ENCODE measurements at places on chromosomes 6 and 20.

DNA sequence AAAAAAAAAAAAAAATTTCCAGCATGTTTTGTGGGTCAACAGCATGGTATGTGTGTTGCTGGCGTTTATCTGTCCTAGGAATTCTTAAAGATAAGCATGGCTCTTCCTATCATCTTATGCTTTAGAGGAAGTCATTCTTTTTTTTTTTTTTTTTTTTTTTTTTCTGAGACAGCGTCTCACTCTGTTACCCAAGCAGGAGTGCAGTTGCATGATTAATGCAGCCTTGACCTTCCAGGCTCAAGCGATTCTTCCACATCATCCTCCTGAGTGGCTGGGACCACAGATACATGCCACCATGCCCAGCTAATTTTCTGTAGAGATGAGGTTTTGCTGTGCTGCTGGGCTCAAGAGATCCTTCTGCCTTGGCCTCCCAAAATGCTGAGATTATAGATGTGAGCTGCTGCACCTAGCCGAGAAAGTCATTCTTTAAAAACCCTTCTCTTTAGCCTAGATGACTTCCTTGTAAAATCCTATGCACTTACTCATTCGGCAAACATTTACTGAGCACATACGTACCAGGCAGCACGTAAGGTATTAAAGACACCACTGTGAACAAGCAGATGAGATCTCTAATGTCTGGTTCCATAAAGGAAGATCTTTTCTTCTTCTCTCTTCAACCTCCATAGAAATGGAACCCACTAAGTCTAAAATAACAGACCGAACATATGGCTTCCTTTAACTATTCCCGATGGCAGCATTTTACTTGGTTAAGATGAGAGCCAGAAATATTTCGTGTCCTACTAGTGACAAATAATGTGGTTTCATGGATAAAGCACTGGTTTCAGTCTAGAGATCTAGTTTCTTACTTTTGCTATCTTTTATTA lies 122.4 kb downstream of the RIN2 start:
- no peak for DNase-seq

GRCh38 chr6:90483956-90484355 lies 102.9 kb downstream of the MAP3K7 start:
- no peak for DNase-seq

- no peak for DNase-seq
Measured at GRCh38 chr20:64234291-64234791, 21.2 kb upstream of the PCMTD2 start.

- no peak for DNase-seq
Measured at GRCh38 chr20:53409447-53409717, 184.3 kb downstream of the ZNF217 start.

Measured in hematopoietic multipotent progenitor cell treated with erythropoietin and hydrocortisone succinate and interleukin-3 and kit ligand, for 17 days (in vitro differentiated cells).